ENCODE measurements at places on chromosomes 1 and 21.

- no peak for DNase-seq
These were observed 852 bp upstream of the RAVER2 start for GRCh38 chr1:64743954-64744491.

- no peak for DNase-seq
These were observed at the start of gene SELENON for GRCh38 chr1:25799935-25800702. Gene SELENON, plus strand, starts transcription at chr1:25800193. Its CDS starts 38 bp downstream, at chr1:25800231.

GRCh38 chr21:16058896-16059295 lies 329.1 kb downstream of the USP25 start:
- no peak for DNase-seq

DNA sequence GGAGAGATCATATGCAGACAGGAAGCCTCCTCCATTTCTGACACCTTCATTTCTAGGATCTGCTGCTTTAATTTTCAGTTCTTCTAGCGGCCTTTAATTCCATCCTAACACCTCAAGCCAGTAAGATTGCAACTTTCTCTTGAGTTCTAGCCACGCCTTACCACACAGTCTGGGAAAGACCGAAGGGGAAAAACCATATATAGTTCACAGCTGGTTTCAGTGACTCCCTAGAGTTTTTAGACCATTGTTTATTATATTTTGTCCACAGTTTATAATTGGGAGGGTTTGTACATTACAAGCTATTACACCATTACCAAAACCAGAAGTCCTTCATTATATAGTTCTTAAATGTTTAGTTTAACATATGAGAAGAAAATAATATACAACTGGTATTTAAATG lies 37.5 kb downstream of the DPH5 start:
- DNase-seq: no peak

DNA sequence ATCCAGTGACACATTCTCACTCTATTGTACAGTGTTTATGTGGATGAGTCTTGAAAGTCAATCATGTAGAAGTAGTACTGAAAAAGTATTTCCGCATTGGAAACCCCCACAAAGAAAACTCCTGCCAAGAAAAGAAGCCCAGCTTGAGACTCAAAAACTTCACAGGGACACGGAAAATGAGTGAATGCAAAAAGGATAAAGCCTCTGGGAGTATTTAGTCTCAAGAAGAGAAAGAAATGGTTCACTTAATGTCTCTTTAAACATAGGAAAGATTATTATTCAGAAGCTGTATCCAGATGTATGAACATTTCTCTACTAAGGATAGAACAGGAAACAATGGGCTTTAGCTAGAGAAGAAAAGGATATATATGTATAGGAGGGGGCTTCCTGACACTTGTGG lies 304.5 kb downstream of the BARHL2 start:
- DNase-seq: no peak

DNA sequence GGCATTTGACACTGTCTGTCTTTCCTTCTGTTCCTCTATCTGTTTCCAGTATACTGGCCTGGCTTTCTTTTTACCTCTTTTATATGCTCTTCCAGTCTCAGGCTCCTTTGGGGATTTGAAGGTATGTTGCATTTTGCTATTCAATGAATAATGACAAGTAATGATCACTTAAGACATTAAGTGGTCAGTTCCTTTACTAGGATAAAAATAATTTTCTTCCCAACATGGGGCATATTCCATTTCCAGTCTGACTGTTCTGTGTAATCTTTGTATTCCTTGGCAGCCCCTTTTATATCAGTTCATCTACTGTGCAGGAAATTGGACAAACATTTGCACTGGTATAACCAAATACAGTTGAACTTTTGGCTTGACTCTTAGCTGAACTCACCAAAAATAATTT lies 15.6 kb downstream of the METTL18 start:
- DNase-seq: no peak

DNA sequence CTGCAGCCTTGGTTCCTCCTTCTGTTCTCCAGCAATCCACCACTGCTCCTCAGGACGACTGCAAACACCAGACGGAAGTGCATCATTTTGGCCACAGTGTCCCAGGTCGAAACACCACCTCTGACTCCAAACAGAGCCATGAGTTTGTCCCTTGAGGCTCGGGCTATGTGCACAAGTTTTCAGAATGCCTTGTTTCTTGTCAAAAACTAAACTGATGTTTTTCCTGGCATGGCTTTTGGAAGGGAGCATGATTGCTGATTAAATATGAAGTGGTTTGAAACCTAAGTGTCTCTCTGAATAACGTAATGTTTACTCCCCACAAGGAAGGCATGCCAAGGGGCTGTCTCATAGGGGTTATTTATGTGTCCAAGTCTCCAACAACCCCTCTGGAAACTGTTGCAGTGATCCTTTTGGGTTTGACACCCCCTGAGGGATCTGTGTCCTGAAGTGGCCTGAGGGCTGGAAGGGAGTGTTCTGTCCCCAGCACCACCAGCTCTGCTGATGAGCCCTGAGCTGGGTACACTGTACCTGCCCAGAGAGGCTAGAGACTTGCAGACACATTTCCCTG lies 132.7 kb downstream of the PLPP3 start:
- DNase-seq: no peak

DNA sequence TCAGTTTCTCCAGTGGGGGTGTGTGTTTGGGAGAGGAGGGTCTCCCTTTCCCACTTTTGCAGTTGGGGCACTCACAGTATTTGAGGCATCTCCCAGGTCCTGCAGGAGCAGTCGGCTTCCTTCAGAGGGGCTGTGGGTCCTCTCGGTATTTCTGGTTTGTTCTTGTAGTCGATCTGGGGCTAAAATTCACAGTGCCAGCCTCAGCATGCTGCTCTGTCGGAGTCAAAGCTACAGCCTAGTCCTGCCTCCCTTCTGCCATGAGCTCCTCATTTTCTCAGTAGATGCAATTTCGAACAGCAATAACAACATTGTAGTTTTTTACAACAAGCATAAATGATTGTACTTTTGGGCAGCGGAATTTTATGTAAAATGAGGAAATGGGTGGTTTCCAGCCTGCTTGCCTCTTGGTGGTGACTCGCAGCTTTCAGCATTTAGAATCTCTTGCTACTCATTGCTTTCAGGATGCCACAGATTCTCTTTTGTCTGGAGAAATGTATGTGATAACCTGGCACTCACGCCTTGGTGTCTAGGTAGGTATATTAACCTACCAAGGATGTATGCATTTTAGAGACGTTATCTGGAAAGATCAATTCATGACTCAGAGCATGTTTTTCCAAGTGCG lies 82.4 kb upstream of the C21orf91 start:
- DNase-seq: no peak

- DNase-seq: no peak
These were observed 64.2 kb upstream of the SCYL3 start for GRCh38 chr1:169957884-169958283.

DNA sequence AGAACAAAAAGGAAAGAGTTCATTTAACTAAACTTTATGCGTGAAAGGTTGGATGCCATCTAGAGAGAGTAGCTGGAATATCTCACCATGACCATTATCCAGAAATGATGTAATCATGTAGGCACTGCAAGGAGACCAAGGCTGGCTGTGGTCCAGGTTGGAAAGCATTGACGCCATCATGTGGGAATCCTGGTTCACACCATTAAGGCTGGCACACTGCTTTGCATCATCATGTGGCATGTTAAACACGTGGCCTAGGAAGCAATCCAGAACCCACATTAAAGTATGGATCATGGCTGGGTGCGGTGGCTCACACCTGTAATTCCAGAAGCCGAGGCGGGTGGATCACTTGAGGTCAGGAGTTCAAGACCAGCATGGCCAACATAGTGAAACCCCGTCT lies 4.3 kb downstream of the ADAMTS1 start:
- DNase-seq: no peak

- no peak for DNase-seq
These were observed 5.1 kb upstream of the GJA4 start for GRCh38 chr1:34787461-34788420.

DNA sequence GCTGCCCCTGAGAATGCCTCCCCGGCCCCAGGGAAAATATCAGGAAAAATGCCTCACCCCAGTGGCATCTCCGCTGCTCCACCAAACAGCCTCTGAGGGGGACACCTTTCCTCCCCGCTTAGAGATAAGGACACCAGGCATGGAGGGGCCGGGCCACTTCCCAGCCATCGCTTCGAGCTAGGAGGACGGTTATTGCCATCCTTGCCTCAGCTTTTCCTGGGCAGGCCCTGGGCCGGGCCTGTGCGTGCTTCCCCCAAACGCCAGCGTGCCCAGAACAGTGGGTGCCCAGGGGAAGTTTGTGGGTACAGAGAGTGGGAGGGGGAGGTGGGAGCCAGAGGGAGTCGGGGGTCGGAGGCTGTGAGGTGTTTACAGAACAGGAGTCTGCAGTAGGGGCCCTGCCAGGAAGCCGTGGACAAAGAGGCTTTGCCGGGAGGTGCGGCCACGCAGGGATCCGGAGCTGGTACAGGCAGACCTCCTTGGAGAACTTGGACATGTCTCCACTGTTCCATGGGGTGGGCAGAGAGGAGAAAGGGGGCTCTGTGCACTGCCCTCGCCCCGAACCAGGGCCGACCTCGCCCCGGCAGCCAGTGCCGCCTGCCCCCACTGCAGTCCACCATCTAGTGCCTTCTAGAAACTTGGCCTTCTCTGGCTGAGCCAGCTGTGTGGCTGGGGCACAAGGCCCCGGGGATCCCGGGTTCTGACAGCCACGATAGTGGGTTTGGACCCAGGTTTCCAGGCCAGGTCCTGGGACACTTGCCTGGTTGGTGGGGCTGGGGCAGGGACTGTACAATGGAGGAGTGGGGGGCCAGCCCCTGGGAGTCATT lies 33.5 kb upstream of the TTC34 start:
- DNase-seq: peak; percentile 73

DNA sequence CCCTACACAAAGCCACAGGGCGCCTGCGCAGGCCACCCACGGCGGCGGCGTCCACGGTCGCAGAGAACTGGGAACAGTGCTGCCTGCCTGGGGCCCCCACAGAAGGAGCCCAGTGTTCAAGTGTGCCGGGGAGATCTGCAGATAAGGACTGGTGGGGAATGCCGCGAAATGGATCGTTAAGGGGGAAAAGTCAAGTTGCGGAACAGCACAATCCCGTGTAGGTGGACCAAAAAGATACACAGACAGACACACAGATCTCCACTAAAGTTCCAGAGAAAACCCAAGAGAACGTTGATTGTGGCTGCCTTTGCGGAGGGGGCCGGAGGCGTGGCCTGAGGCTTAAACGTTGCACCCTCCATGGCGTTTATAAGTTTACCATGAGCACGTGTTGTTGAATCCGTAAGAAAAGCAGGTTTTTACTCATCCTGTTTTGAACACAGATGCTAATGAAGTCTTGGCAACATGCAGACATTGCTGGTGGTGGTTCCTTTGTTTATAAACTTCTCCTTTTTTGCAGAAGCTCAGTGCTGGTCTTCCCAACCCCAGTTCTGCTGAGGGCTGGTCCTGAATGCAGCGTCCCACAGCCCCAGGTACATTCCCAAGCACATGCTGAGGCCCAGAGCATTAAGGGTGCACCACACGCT lies 4.1 kb downstream of the SPATC1L start:
- no peak for DNase-seq

GRCh38 chr1:62281922-62282555 lies 37.2 kb downstream of the KANK4 start:
- no peak for DNase-seq

DNA sequence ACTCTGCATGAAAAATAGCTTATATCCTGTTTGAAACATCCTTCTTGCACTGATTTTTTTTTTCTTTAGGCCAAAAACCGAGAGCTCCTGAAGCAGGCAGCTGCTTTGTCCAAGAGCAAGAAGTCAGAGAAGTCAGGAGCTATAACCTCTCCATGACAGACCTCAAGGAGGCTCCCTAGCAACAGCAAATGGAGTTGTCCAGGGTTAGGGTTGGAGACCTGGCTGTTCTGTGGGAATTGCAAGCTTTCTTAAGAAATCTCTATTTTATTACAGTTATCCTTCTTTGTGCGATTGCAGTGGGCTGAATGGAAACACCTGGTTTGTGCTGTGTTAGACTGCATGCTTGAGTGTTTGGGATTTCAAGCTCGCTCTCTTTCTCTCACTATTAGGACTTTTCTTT lies 12.6 kb upstream of the STX12 start:
- no peak for DNase-seq

GRCh38 chr1:169133801-169134502 lies 27.5 kb downstream of the ATP1B1 start:
- no peak for DNase-seq

- DNase-seq: no peak
These were observed 138.0 kb upstream of the DNAH14 start for GRCh38 chr1:224791362-224791941.

DNA sequence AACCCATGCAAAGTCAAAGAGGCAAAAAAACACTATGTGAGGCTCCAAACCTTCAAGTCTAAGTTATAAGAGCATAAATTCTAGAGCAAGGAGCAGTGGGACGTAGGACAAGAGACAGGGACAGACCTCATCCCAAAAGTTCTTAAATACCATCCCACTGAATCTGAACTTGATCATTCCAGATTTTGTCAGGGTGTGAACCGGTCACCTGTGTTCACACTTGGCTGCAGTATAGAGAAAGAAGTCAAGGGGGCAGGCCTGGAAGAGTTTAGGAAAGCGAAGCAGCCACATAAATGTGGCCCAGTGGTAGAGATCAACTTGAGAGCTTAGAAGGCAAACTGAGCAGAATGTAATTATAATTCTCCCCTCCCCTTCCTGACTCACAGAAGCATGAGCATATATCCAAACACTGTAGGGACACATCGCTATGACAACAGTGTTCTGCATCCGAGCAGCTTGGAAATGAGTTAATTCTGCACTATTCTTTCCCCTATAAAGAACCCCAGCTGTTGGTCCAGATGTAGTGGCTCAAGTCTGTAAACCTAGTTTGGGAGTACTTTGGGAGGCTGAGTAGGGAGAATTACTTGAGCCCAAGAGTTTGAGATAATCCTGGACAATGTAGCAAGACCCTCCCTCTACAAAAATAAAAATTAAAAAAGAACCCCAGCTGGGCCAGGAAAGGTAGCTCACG lies 2.7 kb downstream of the AKR7A2 start:
- DNase-seq: no peak

- DNase-seq: no peak
These were observed 18.4 kb upstream of the TSPAN2 start for GRCh38 chr1:115107516-115108260.

DNA sequence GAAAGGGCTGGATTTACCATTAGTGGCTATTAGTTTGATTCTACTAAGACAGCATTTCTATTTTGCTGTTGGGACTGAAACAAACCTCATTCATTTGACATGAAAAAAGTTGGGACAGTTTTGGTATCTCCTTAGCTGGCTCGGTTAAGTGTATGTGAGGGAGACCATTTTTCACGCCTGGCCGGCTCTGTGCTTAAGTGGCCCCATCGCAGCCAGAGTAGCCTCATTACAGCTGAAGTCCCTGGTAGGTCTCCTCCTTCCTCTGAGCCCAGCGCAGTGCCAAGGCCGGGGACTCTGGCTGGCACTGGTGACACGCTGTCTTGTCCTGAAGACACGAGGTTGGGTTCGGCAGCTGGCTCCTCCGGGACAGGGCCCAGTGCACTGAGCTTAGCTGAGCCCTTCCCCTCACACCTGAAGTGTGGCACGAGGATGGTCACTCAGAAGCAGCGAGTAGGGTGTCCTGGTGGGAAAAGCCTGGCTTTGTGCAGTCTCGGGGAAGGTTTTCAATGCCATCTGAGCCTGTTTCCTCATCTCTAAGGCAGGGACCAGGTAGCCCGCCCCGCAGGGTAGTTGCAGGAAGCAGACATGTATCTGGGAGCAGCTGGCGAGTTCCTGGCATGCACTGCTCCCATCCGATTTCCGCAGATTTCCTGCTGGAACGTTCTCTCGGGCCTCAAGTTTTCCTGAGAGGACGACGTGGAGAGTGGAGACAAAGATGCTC lies 196.5 kb downstream of the DYRK1A start:
- no peak for DNase-seq
